ENCODE measurements at places on chromosomes 11 and 22.

DNA sequence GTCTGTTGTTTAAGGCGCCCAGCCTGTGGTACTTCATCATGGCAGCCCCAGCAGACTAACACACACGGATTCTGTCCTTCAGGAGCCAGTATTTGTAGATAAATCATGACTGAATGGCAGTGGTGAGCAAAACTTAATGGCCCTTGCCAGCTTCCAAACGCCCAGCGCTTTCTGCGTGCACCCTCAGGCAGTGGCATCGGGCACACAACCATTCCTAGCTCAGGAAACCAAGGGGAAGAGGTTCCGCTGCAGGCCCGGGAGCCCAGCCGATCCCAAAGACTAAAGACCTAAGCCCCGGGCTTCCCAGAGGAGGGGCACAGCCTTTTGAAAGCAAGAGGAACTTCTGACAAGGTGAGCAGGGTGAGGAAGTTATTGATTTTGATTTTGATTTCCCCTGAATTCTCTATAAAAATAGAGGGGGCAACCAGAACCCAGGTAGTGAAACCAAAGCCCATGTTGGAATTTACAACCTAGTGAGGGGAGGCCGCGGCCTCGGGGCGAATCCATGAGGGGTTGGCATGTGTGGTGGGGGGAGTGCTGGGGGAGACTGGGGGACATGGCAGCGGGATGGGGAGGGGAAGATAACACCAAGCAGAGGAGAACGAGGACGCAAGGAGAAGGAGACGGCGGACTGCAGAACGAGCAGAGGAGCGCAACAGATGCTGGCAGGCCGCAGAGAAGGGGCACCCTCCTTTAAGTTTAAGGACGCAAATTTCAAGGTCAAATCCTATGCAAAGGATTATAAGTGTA, 79.9 kb upstream of the SEPTIN5 start:
- DNase-seq, result no peak

DNA sequence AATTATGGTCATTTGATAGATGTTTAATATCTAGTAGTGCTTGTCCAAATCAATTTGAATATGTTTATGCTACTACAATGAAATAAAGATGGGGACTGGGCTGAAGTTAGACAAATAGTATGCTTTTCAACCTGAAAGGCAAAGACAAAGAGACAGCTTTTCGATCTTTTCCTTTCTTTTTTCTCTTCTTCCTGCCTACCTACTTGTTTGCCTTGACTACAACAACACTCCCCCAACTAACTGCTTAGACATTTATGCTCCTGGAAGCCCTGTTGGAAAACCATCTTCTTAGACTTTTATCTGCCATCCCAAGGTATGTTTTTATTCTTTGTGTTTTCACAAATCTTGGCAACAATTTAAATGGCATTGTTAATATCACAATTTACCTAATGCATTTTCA, 374.4 kb upstream of the DDI1 start:
- no peak for DNase-seq

GRCh38 chr11:102184269-102184987, 74.2 kb downstream of the YAP1 start:
- no peak for DNase-seq

GRCh38 chr11:1825039-1825740, 9.6 kb upstream of the SYT8 start:
- DNase-seq, result peak; percentile 69

GRCh38 chr11:9219572-9219971, 45.6 kb downstream of the DENND5A start:
- DNase-seq, result no peak

DNA sequence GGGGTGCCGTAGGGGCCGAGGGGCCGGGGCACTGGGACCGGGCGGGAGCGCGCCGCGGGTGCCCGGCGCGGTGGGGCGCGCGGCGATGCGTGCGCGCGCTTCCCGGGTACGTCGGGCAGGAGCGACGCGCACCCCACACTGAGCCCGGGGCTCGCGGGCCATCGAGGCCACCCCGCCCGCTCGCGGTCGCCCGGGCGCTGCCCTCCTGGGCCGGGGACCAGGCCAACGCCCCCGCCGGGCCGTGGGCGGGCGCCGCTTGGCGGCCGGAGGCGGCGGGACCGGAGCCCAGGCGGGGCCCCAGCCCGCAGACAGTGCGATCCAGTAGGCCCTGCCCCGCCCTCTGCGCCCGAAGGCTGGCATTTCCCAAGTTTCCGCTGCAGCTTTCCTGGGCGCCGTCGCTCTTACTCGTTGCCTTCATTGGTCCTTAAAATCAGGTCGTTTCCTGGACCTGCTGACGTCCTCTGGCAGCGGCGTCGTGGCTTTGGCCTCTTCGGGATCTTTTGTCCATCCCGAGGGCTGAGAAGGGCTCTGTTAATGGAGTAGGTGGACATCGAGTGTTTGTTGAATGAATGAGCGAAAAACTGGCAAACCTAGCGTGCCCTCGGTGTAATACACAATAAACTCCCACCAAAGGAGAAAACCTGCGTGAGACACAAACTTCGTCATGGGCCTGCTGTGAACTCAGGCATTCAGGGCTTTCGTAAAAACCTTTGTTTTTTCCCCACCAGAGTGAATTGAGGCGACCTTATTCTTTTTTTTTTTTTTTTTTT, 638 bp downstream of the PARVA start:
- no peak for DNase-seq

- no peak for DNase-seq
Measured at GRCh38 chr22:32249231-32249630, 5.9 kb downstream of the SLC5A4 start.

DNA sequence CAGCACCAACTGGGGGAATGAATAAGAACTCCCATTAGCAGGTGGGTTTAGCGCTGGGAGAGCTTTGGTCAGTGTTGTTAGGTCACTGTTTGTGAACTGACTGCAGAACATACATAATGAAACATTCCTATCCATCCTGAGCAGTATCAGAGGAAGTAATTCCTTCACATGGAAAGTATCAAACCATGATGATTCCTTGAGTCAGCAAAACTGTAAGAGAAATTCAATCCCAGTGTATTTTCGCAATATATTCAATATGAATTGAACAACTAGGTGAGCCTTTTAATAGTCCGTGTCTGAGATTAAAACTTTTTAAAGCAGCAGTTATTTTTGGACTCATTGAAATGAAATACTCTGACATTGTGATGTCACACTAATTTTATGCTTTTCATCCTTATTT, 42.9 kb upstream of the TTC36 start:
- no peak for DNase-seq

All from erythroblast (primary cell).